ENCODE measurements at places on chromosomes 5 and 9. TPM values are rescaled to one million over a fixed set of nuclear protein-coding genes. Genes with fewer than 3 reads are reported as not detected.
A peak's percentile ranks its signal among the peaks of the same experiment; 100 is the strongest.

GRCh38 chr5:128782446-128782845 is 182.8 kb upstream of the SLC27A6 start:
- no peaks in the 10 kb centered on the region for H3K27me3 ChIP-seq
- DNase-seq = no peak
- no peaks in the 10 kb centered on the region for H3K4me1 ChIP-seq

TMEM252 gene
- not detected for polyA plus RNA-seq

- H3K4me3 ChIP-seq = no peak overlapping the region
- no peak for DNase-seq
- H3K27me3 ChIP-seq = no peaks in the 10 kb centered on the region
Measured at GRCh38 chr9:8329561-8330283, 530.1 kb upstream of the DMAC1 start.

DNA sequence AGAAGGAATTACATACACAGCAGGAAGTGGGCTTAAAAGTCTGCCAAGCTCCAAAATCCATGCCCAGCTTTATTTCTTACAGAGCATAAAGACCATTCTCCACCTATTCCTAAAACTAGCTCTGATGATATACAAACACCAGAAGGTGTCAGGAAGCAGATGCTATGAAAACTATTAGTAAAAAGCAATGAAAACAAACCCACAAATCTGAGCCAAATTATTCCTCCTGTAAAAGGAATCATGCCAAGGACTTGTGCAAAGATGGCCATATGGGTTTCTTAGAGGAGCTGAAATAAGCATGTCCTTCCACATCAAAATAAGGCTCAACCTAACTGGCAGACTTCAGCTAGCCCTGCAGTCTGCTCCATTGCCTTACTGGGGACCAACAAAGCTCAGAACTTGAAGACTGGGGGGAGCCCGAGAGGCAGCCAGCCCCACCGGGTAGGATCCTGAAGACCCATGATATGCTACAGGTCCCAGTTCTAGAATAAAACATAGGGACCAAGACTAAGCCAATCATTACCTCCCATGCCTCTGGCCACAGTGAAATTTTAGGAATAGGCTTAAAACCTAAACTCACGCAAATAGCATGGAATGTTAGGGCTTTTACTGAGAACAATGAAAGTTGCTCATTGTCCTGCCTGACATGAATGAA is 42.8 kb upstream of the GABRP start:
- H3K27me3 ChIP-seq = peaks cover 50% of the 10 kb centered on the region
- no peak overlapping the region for H3K27ac ChIP-seq
- no peaks in the 10 kb centered on the region for H3K4me1 ChIP-seq
- no peak overlapping the region for H3K4me3 ChIP-seq

DNA sequence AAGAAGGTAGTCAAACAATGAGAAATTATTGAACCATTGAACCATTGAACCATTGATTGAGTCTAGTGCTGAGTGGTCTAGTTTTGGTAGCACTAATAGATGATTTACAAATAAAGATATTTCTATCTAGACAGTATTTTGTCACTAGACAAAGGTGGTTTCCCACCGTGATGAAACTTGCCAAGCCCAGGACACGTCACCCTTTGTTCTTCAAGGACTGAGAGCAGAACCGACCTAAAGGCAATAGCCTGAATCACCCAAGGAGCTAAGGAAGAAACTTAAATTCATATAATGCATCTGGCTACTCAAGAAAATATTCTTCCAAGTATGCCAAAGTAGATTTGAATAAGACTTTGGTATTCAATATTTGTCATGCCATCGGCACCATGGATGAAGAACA is 103.3 kb downstream of the ESM1 start:
- H3K27ac ChIP-seq = no peak overlapping the region
- peaks cover 62% of the 10 kb centered on the region for H3K27me3 ChIP-seq
- no peak for DNase-seq
- H3K4me1 ChIP-seq = peaks cover 13% of the 10 kb centered on the region

GRCh38 chr5:53555160-53555559 is 5.3 kb upstream of the NDUFS4 start:
- no peak for DNase-seq
- H3K4me3 ChIP-seq = no peak overlapping the region
- H3K27me3 ChIP-seq = peaks cover 27% of the 10 kb centered on the region
- H3K36me3 ChIP-seq = no peaks in the 10 kb centered on the region
- H3K27ac ChIP-seq = no peak overlapping the region

GRCh38 chr5:31470608-31471007 is 61.3 kb downstream of the DROSHA start:
- H3K27me3 ChIP-seq = no peaks in the 10 kb centered on the region
- H3K27ac ChIP-seq = no peak overlapping the region
- DNase-seq = no peak
- no peak overlapping the region for H3K4me3 ChIP-seq
- peaks cover 31% of the 10 kb centered on the region for H3K36me3 ChIP-seq

PDCD1LG2 gene
- 0.13 TPM for polyA plus RNA-seq

ZNF608 gene
- polyA plus RNA-seq = 3.7 TPM

TEX10 gene
- 10.9 TPM for polyA plus RNA-seq

SLC44A1 gene
- 19.5 TPM for polyA plus RNA-seq

GRCh38 chr9:133603135-133603927 is 5.9 kb downstream of the FAM163B start:
- no peaks in the 10 kb centered on the region for H3K36me3 ChIP-seq
- DNase-seq = no peak
- no peak overlapping the region for H3K27ac ChIP-seq
- peaks cover 21% of the 10 kb centered on the region for H3K27me3 ChIP-seq
- peaks cover 4% of the 10 kb centered on the region for H3K4me1 ChIP-seq

- no peaks in the 10 kb centered on the region for H3K27me3 ChIP-seq
- no peaks in the 10 kb centered on the region for H3K36me3 ChIP-seq
- H3K27ac ChIP-seq = no peak overlapping the region
- no peak overlapping the region for H3K4me3 ChIP-seq
- no peak for DNase-seq
Measured at GRCh38 chr9:121963528-121963995, 129.5 kb downstream of the TTLL11 start.

DNA sequence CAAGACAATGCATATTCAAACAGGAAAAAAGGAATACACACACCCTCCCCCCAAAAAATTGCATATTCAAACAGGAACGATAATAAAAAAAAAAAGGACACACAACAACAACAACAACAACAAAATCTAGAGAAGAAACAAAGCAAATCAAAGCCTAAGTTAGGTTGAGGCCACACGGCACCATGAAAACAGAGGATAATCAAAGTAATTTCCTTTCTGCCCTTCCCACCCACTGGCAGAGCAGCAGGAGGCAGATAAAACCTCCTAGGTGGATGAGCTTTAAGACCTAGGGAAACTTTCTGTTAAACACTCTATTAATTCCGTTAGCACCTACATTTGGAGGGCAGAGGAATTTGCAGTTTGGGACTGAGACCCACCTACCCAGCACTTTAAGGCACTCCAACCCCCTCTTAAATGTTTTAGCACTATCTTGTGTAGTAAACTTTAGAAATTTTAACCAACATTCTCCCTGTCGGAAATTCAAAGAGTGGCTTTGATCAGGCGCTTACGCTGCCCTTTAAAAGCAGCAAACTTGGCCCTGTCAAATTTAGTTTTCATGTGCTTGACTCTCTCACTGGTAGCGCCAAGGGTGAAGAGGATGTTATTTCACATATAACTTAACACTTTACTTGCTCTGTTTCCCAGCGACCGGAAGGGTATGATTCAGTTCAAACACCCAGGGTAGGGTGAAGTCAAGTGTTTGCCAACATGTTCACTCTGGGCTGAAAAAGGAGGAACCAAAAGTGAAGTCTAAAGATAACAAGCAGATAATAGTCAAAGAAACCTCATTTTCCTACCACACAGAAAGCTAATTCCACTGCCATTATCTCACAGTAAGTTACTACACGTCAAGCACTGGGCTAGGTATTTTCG is 9.2 kb downstream of the ENC1 start:
- peak overlapping the region; percentile 94 for H3K27ac ChIP-seq
- no peaks in the 10 kb centered on the region for H3K27me3 ChIP-seq
- peaks cover 22% of the 10 kb centered on the region for H3K4me1 ChIP-seq
- peaks cover 9% of the 10 kb centered on the region for H3K36me3 ChIP-seq

- no peak overlapping the region for H3K27ac ChIP-seq
- no peaks in the 10 kb centered on the region for H3K4me1 ChIP-seq
- peaks cover 8% of the 10 kb centered on the region for H3K36me3 ChIP-seq
- no peak overlapping the region for H3K4me3 ChIP-seq
- no peak for DNase-seq
Measured at GRCh38 chr9:96508227-96508940, 58.4 kb downstream of the HABP4 start.

TRPM3 gene
- polyA plus RNA-seq = not detected

DNA sequence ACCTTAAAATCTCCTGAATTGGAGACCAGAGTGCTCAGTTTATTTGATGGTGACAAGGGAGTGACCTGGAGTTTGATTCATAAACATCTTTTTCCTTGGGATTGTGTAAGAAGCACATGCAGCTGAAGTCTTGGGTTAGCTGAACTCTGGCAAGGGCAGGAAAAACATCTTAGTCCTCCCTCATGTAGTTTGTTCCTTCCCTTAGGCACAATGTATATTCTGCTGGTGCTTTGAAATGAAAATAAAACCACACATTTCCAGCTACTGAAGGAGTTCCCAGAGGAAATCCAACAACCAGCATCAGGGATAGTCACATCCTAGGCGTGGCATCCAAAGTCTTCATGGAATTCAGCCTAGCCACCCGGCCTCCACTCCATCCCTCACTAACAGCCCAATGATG is 95.2 kb upstream of the PAPPA start:
- H3K27ac ChIP-seq = no peak overlapping the region
- H3K36me3 ChIP-seq = no peaks in the 10 kb centered on the region
- no peaks in the 10 kb centered on the region for H3K4me1 ChIP-seq
- no peak overlapping the region for H3K4me3 ChIP-seq
- DNase-seq = no peak

DNA sequence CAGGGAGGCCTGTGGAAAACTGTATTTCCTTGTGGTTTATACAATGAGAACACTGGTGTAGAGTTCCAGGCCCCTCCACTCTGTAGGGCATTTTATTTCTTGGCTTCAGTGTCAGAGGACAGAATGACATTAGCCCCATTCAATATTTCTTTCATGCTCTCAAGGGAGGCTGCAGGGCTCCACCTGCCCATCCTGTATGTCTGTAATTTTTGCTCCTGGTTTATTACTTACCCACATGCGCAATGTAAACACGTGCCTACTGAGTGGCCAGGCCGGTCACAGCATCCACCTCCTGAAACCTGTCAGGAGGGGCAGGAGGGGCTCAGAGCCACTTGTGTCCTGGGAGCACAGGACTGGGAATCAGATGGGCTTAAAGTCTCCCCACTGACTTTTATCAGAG is 82.4 kb downstream of the GADD45G start:
- H3K4me3 ChIP-seq = no peak overlapping the region
- H3K36me3 ChIP-seq = no peaks in the 10 kb centered on the region
- peaks cover 8% of the 10 kb centered on the region for H3K27me3 ChIP-seq
- peaks cover 10% of the 10 kb centered on the region for H3K4me1 ChIP-seq
- no peak overlapping the region for H3K27ac ChIP-seq

DNA sequence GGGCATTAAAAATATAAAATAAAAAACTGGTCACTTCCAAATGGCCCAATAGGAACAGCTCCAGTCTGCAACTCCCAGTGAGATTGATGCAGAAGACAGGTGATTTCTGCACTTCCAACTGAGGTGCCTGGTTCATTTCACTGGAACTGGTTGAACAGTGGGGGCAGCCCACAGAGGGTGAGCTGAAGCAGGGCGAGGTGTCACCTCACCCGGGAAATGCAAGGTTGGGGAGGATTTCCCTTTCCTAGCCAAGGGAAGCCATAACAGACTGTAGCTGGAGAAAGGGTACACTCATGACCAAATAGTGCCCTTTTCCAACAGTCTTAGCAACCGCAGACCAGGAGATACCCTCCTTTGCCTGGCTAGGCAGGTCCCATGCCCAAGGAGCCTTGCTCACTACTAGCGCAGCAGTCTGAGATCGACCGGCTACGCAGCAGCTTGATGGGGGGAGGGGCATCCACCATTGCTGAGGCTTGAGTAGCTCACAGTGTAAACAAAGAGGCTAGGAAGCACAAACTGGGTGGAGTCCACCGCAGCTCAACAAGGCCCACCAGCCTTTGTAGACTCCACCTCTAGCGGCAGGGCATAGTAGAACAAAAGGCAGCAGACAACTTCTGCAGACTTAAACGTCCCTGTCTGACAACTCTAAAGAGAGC is 12.7 kb downstream of the RLN1 start:
- H3K36me3 ChIP-seq = no peaks in the 10 kb centered on the region
- H3K4me3 ChIP-seq = no peak overlapping the region
- DNase-seq = no peak
- H3K27me3 ChIP-seq = no peaks in the 10 kb centered on the region
- no peak overlapping the region for H3K27ac ChIP-seq

GRCh38 chr9:113547501-113547900 is 84.0 kb downstream of the RGS3 start:
- no peak overlapping the region for H3K27ac ChIP-seq
- H3K27me3 ChIP-seq = no peaks in the 10 kb centered on the region
- no peak overlapping the region for H3K4me3 ChIP-seq
- DNase-seq = no peak
- no peaks in the 10 kb centered on the region for H3K36me3 ChIP-seq

HSPB3 gene
- polyA plus RNA-seq = not detected

DNA sequence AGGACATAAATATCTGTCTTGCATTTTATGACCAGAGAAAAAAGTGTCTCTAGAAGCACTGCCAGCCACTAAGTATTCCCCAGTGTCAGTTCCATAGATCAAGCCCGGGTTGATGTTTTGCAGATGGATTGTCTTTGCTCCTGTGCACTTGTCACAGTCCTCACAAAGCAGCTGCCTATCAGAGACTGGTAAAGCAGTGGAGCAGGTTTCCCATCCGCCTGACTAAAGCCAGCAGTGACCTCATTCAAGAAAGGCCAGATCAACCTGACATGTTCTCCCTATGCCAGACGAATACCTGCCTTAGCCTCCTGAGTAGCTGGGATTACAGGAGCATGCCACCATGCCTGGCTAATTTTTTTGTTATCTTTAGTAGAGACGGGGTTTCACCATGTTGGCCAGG is 26.8 kb upstream of the GARNL3 start:
- H3K4me3 ChIP-seq = no peak overlapping the region
- DNase-seq = no peak
- peaks cover 14% of the 10 kb centered on the region for H3K27me3 ChIP-seq
- H3K27ac ChIP-seq = no peak overlapping the region
- no peaks in the 10 kb centered on the region for H3K4me1 ChIP-seq

DNA sequence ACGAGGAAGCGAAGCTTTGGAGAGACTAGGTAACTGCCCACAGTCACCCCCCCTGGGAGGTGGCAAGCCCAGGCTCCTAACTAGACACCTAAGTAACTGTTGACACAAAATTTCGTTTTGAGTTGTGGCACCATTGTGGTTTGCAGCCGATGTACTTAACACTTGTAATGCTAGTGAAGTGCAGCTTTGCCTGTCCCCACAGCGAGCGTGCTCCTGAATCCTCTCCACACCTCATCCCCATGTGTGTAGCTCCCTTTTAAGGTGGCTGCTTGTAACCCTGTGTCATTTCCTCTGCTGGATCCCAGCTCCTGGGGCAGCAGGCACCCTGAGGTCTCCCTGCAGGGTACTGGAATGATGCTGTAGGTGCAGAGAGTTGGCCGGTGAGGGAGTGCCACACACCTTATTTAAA is 114.9 kb downstream of the TRIO start:
- peaks cover 43% of the 10 kb centered on the region for H3K4me1 ChIP-seq
- H3K36me3 ChIP-seq = peaks cover 8% of the 10 kb centered on the region
- H3K4me3 ChIP-seq = no peak overlapping the region
- no peak for DNase-seq
- H3K27me3 ChIP-seq = no peaks in the 10 kb centered on the region
- no peak overlapping the region for H3K27ac ChIP-seq

GRCh38 chr9:77966718-77967117 is 64.9 kb downstream of the GNAQ start:
- H3K4me1 ChIP-seq = no peaks in the 10 kb centered on the region
- DNase-seq = no peak
- no peaks in the 10 kb centered on the region for H3K36me3 ChIP-seq
- no peak overlapping the region for H3K27ac ChIP-seq
- no peak overlapping the region for H3K4me3 ChIP-seq

AK6 gene
- 49.1 TPM for polyA plus RNA-seq
